Calu3 (cell line): ENCODE measurements at places on chromosomes 3 and 15.

DNA sequence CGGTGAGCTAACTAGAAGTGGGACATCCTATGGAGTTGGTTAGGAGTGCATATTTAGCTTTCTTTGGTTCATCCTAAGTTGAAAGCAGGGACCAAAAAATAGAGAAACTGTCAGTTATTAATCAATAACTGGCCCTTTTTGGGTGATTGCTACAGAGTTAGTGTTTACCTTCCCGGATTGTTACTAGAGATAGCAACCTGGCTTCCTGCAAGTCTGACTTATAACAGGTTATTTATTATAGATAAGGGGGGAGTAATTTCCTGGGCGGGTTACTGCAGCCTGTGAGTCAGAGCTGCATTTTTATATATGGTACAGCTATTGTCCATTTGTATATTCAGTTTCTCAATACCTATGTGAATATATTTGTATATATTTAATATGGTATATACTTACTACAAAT lies 522.0 kb downstream of the MFSD1 start:
- DNase-seq = no peak

- DNase-seq = no peak
These were observed 232.6 kb downstream of the ABHD5 start for GRCh38 chr3:43923104-43923882.

- DNase-seq = no peak
These were observed 148.8 kb upstream of the GADL1 start for GRCh38 chr3:31043184-31043819.

DNA sequence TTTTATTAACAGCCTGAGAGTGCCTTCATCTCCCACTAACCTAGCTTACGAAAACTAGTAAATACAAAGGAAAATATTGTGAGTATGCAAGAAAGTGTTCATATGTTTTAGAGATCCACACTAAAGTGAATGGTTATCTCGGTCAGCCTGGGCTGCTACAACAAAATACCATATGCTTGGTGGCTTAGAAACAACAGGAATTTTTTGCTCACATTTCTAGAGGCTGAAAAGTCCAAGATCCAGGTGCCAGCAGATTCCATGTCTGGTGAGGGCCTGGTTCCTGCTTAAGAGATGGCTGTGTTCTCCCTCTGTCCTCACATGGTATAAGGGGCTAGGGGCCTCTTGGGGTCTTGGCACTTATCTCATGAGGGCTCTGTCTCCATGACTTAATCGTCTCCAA lies 20.5 kb upstream of the SLC30A4 start:
- DNase-seq = no peak

DNA sequence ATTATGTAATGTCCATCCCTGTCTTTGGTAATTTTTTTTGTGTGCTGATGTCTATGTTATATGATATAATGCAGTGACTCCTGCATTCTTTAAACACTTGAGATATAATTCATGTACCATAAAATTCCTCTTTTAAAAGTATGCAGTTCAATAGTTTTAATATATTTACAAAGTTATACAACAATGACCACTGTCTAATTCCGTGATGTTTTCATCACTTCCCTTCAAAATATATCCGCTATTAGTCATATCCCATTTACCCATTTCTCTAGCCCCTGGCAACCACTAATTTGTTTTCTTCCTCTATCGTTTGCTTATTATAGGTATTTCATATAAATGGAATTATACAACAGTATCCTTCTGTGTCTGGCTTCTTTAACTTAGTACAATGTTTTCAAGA lies 64.9 kb upstream of the SUCLG2 start:
- no peak for DNase-seq
